A549 treated with CORT108297 at 1 μM for 4 hours (cell line): ENCODE measurements at places on chromosomes 2 and 18. TPM values are rescaled to one million over a fixed set of nuclear protein-coding genes. Genes with fewer than 3 reads are reported as not detected.

Gene CRYBA2
- total RNA-seq = not detected in 5 replicates

Gene RGPD8
- total RNA-seq = 2.5 to 3.4 TPM (median 3.2 TPM) in 5 replicates

Gene GYPC
- not detected in 5 replicates for total RNA-seq

Gene CCDC141
- not detected in 5 replicates for total RNA-seq

Gene TAF4B
- 4.4 to 5.1 TPM (median 4.6 TPM) in 5 replicates for total RNA-seq
